ENCODE measurements at places on chromosomes 1 and 21.

- no peak for DNase-seq
These were observed 39.9 kb upstream of the SMYD2 start for GRCh38 chr1:214241060-214241459.

- no peak for DNase-seq
These were observed 38.8 kb downstream of the CD160 start for GRCh38 chr1:145758116-145758515.

DNA sequence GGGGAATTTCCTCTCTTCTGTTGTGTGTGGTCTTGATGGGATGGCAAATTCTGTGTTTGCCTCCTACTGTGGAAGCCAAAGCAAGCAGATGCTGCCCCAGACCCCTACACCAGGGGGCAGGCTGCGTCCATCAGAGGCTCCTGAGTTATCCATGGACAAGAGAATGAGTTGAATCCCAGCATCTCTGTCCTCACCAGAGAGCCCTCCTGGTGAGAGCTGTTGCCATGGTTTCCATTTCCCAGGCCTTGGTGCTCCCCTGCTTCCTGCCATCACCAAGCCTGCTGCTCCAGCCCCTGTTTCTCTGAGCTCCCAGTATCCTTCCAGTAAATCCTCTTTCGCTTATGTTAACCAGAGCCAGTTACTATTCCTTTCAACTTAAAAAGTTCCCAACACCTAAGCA is 20.4 kb upstream of the GNG12 start:
- peak; percentile 61 for DNase-seq

DNA sequence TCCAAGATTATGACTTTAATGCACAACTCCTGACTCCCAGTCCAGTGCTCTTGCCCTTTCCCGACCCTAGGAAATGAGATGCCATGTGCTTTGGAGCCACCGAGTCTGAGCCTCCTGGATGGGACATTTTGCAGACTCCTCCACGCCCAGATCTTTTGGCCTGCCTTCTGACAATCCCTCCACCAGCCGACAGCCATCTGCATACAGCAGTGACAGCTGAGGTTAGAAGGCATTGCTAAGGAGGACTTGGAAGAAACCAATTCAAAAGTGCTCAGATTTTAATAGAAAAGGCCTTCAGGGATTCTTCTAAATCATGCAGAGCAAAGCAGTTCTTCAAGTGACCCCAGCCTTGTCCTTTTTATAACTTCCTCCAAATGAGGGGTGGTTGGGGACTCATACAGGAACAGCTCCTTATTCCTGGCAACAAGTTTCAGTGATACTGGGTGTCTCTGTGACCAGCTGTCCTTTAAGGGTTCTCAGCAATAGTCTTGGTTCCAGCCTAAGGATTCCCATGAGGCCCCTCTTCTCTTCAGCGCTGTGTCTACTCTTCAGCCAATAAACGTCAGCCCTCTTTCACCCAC is 369.3 kb downstream of the PBX1 start:
- DNase-seq: no peak

- no peak for DNase-seq
These were observed 5.8 kb upstream of the FAM167B start for GRCh38 chr1:32241001-32241763.

GRCh38 chr1:98975810-98976209 is 28.9 kb downstream of the PLPPR5 start:
- no peak for DNase-seq

GRCh38 chr1:229447809-229448252 is 13.9 kb upstream of the ACTA1 start:
- DNase-seq: no peak

GRCh38 chr1:175075572-175076568 is 8.2 kb downstream of the TNN start:
- peak; percentile 17 for DNase-seq

- DNase-seq: no peak
These were observed 9.1 kb downstream of the CELA2A start for GRCh38 chr1:15465674-15466073.

Measured in fibroblast of skin of left biceps (primary cell).